ENCODE measurements at places on chromosomes 12 and 14. TPM values are rescaled to one million over a fixed set of nuclear protein-coding genes. Genes with fewer than 3 reads are reported as not detected.

The KLHL33 gene
- 0.23 TPM for total RNA-seq

The HOXC9 gene
- not detected for total RNA-seq

The TSHR gene
- 0.92 TPM for total RNA-seq

The FGD4 gene
- total RNA-seq, result 71.3 TPM

The PPP1R36 gene
- 1.2 TPM for total RNA-seq

The CACNA2D4 gene
- 0.92 TPM for total RNA-seq

The CDCA3 gene
- total RNA-seq, result 6.2 TPM

The C1RL gene
- total RNA-seq, result 4.6 TPM

The TPH2 gene
- total RNA-seq, result 2.1 TPM

The ENDOU gene
- total RNA-seq, result not detected

The TRAFD1 gene
- 40.6 TPM for total RNA-seq

The DIO3 gene
- total RNA-seq, result 2.1 TPM

The AMDHD1 gene
- total RNA-seq, result 1.6 TPM

The DEPDC4 gene
- total RNA-seq, result 2.8 TPM

The BHLHE41 gene
- 5.5 TPM for total RNA-seq

The ESYT1 gene
- 51.9 TPM for total RNA-seq

The CCDC196 gene
- total RNA-seq, result not detected

The DDN gene
- total RNA-seq, result 15.0 TPM

The KLHDC1 gene
- total RNA-seq, result 19.8 TPM

The PPP4R4 gene
- 11.8 TPM for total RNA-seq

The POTEG gene
- total RNA-seq, result not detected

The NRL gene
- 2.5 TPM for total RNA-seq

The SLC22A17 gene
- total RNA-seq, result 389 TPM
